NCI-H510A (cell line): ENCODE measurements at places on chromosomes 3 and 15.

- no peak for DNase-seq
Measured at GRCh38 chr3:157865352-157866000, 240.7 kb downstream of the SHOX2 start.

GRCh38 chr3:15462451-15462850 lies 35.1 kb downstream of the EAF1 start:
- DNase-seq, result no peak

DNA sequence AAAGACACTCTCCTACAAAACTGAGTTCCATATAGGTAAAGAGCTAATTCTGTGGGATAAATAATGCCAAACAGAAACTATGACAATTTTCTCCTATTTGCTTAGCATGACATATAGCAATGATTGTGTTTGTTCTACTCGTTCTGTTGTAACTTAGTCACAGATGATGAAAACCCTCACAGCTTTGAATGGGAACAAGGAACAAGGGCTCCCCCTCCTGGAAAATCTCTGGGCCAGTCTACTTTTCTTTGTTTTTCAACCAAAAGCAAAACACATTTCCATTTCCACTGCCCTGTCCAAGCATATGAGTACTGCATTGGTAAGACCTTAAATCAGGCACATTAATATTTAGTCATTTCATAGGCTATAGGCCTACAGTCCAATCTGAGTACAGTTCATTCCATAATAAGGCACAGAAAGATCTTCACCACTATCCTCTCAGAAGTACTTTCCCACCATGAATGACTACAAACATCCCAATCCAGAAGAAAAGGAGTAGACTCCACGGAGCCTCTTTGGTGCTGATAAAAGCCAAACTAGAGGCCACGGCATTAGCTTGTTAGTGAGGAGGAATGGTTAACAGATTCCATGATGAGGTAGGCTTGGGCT lies 67.1 kb downstream of the ATP8B4 start:
- no peak for DNase-seq

DNA sequence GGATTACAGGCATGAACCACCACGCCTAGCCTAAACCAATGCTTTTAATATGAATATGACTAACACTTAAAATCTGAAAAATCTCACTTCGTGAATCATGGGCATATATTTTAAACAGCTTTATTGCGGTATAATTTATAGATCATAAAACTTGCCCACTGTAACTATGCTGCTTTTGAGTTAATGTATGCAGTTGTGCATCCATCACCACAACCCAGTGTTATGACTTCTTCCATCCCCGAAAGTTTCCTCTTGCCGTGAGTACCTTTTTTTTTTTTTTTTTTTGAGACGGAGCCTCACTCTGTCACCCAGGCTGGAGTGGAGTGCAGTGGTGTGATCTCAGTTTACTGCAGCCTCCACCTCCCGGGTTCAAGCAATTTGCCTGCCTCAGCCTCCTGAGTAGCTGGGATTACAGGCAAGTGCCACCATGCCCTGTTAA lies 7.1 kb downstream of the KAT2B start:
- DNase-seq, result no peak

GRCh38 chr3:179933080-179933479 lies 103.7 kb downstream of the PEX5L start:
- DNase-seq, result peak; percentile 72

- no peak for DNase-seq
Measured at GRCh38 chr15:59300618-59301139, 72.0 kb downstream of the MYO1E start.
